ENCODE measurements at places on chromosomes 3 and 15. TPM values are rescaled to one million over a fixed set of nuclear protein-coding genes. Genes with fewer than 3 reads are reported as not detected.
A peak's percentile ranks its signal among the peaks of the same experiment; 100 is the strongest.

C3orf22 gene
- total RNA-seq: not detected

GRCh38 chr3:87298111-87298718 is 21.8 kb upstream of the POU1F1 start:
- no peak for DNase-seq
- no peak overlapping the region for H3K4me3 ChIP-seq
- H3K27me3 ChIP-seq: no peaks in the 10 kb centered on the region
- H3K4me1 ChIP-seq: peaks cover 3% of the 10 kb centered on the region
- H3K36me3 ChIP-seq: no peaks in the 10 kb centered on the region

- H3K27me3 ChIP-seq: no peaks in the 10 kb centered on the region
- no peak overlapping the region for H3K4me3 ChIP-seq
- H3K27ac ChIP-seq: no peak overlapping the region
- H3K4me1 ChIP-seq: no peaks in the 10 kb centered on the region
- DNase-seq: no peak
- H3K36me3 ChIP-seq: no peaks in the 10 kb centered on the region
Observed at GRCh38 chr3:151722856-151723255, 10.9 kb upstream of the AADACL2 start.

- H3K4me1 ChIP-seq: peaks cover 65% of the 10 kb centered on the region
- H3K27ac ChIP-seq: peak overlapping the region; percentile 98
- DNase-seq: no peak
- H3K36me3 ChIP-seq: no peaks in the 10 kb centered on the region
- H3K27me3 ChIP-seq: no peaks in the 10 kb centered on the region
Observed at GRCh38 chr3:16885593-16886302, 993 bp downstream of the PLCL2 start.

RPL4 gene
- 1,508 TPM for total RNA-seq

- H3K4me3 ChIP-seq: no peak overlapping the region
- DNase-seq: no peak
- no peak overlapping the region for H3K27ac ChIP-seq
- no peaks in the 10 kb centered on the region for H3K27me3 ChIP-seq
Observed at GRCh38 chr15:83018436-83018835, 7.0 kb upstream of the C15orf40 start.

DNA sequence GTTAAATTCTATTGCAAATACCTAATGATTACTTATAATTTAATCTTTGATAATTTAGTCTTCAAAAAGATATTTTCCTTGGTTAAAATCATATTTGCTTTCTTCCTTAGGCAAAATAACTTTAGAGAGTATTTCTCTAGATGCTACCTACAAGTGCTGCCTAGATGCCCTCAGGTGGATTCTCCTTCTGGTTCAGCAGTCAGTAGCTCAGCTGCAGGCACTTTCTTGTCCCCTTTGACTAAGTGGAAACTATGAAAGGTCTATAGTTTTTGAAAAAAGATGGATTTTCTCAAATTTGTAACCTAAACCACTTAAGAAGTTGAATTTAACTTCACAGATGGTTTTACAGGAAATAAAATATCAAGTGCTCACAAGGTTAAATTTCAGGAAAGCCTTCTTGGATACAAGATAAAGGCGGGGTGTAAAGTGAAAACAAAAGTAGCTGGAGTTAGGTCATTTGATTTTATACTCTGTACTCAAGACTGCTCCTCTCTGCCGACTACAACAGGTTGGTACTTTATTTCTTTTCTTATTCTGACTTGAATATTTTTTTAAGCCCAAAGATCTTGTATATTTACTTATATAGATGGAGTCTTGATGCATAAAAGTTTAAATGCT is at the start of gene ACKR4:
Gene ACKR4, plus strand, starts transcription at position 455 of the 618 bp plus-strand sequence. CDS start 3,128 bp downstream, outside the sequence.
- peaks cover 9% of the 10 kb centered on the region for H3K36me3 ChIP-seq
- no peak within 1 kb of the TSS for H3K4me3 ChIP-seq
- H3K4me1 ChIP-seq: no peaks in the 10 kb centered on the region

- no peaks in the 10 kb centered on the region for H3K27me3 ChIP-seq
- no peak for DNase-seq
- no peak overlapping the region for H3K27ac ChIP-seq
Observed at GRCh38 chr15:57037548-57037947, 119.1 kb downstream of the TCF12 start.

SNTN gene
- not detected for total RNA-seq

PRKAR2A gene
- 18.6 TPM for total RNA-seq

DNA sequence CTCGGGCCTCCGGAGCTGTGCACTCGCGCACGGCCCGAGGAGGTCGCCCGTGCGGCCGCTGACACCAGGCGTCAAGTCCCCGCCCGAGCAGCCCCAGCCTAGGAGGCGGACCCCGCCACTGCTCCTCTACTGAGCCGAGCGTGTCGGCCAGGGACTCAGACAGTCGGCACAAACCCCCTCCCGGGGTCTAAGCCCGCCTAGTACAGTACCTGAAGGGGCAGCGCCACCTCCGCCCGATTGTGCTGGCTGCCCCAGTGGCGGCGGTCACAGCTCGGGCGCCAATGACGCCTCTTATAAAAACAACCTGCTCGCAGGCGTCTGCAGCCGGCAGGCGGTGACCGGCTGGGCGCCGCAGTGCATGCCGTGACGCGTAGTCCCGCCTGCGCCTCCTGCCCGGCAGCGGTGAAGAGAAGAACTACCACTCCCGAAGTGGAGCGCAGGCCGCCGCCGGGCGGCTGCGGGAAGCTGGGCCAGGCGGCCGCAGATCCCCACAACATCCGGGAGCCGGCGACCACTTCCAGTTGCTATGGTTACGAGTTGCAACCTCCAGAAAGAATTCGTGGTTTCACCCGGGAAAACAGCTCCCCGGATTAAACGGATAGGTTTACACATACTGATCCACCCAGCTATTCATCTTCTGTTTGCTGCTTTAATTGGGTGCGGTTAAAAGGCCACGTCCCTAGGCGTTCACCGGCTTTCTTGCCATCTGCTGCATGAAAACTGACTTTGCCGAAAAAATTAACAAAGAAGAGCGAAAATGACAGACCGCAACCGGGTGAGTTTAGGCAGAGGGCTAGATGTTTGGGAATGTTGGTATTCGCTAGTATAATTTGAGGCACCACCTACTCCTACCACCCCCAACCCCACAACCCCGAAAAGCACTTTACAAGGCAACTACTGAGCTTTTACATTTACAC is at the start of the genes CCPG1 and PIERCE2:
Gene CCPG1, minus strand, starts transcription at position 348 of the 917 bp plus-strand sequence. CDS start 18,935 bp downstream, outside the sequence.
Gene PIERCE2, plus strand, starts transcription at position 484 of the 917 bp plus-strand sequence. Its CDS starts 274 bp downstream, at position 758.
- peak; percentile 99 for DNase-seq
- no peaks in the 10 kb centered on the region for H3K27me3 ChIP-seq
- peak within 1 kb of the TSS; percentile 92 for H3K27ac ChIP-seq
- peaks cover 54% of the 10 kb centered on the region for H3K4me1 ChIP-seq
- no peaks in the 10 kb centered on the region for H3K36me3 ChIP-seq

DNA sequence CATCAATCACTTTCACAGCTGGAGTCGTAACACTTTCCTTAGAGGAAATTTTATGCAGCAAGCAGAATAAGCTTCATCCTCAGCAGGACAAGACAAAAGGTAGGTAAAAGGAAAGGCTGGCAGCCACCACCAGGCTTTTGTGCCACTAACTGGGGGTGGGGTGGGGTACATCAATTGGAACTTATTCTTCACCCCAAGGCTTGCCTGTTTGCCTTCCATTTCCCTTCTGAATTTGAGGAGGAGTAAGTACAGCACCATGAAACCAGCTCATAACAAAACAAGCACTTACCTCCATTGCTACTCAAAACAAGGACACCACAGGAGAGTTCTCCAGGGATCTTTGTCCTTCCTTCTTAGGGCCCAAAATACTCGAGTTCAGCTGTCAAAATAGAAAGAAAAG is 296.8 kb downstream of the ARRDC4 start:
- peaks cover 6% of the 10 kb centered on the region for H3K27me3 ChIP-seq
- H3K27ac ChIP-seq: no peak overlapping the region
- no peaks in the 10 kb centered on the region for H3K4me1 ChIP-seq
- H3K36me3 ChIP-seq: no peaks in the 10 kb centered on the region
- no peak for DNase-seq

- no peak for DNase-seq
- no peaks in the 10 kb centered on the region for H3K36me3 ChIP-seq
- no peak overlapping the region for H3K4me3 ChIP-seq
- H3K4me1 ChIP-seq: no peaks in the 10 kb centered on the region
- no peak overlapping the region for H3K27ac ChIP-seq
Observed at GRCh38 chr15:37638691-37639090, 295.7 kb upstream of the TMCO5A start.

DNA sequence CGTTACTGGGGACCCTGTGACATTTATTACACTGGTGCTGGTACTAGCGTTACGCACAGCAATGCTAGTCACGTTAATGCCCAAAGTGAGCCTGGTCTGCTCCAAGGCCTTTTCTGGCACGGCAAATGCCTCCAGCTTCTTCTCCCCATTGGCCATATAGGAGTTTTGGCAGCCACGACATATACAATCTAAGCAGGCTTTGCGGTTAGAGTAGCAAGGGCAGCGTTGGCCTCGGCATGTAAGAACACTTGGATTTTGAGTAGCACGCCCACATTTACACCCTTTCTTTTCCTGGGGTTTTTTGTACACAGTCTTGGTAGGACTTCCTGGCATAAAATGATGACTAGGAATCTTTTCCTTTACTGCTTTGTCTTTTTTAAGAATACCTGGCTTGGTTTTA is 44.9 kb downstream of the MSL2 start:
- H3K4me1 ChIP-seq: peaks cover 6% of the 10 kb centered on the region
- DNase-seq: no peak
- no peak overlapping the region for H3K27ac ChIP-seq
- H3K4me3 ChIP-seq: no peak overlapping the region
- peaks cover 11% of the 10 kb centered on the region for H3K36me3 ChIP-seq

- no peaks in the 10 kb centered on the region for H3K4me1 ChIP-seq
- no peaks in the 10 kb centered on the region for H3K36me3 ChIP-seq
- DNase-seq: no peak
- H3K4me3 ChIP-seq: no peak overlapping the region
- no peak overlapping the region for H3K27ac ChIP-seq
- no peaks in the 10 kb centered on the region for H3K27me3 ChIP-seq
Observed at GRCh38 chr3:35602395-35602936, 36.9 kb upstream of the ARPP21 start.

- H3K27me3 ChIP-seq: no peaks in the 10 kb centered on the region
- no peaks in the 10 kb centered on the region for H3K4me1 ChIP-seq
- no peak overlapping the region for H3K4me3 ChIP-seq
- H3K27ac ChIP-seq: no peak overlapping the region
- no peak for DNase-seq
Observed at GRCh38 chr3:140695361-140696061, 17.6 kb downstream of the TRIM42 start.

CASR gene
- 0.22 TPM for total RNA-seq

DNA sequence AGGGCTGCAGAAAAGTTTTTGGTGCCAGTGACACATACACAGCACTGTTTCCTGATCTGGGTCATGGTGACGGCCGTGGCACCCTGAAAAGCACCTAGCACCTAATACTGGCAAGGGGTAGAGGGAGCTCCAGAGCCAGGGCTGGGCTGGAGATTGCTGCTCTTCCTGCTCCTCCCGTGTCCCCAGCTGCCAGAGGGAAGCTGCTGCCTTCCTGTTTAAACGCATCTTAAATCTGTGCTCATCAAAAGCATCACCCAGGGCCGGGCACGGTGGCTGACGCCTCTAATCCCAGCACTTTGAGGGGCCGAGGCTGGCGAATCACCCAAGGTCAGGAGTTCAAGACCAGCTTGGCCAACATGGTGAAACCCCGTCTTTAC is 156.7 kb upstream of the MEF2A start:
- DNase-seq: peak; percentile 83
- H3K4me3 ChIP-seq: no peak overlapping the region
- H3K27me3 ChIP-seq: no peaks in the 10 kb centered on the region
- H3K4me1 ChIP-seq: peaks cover 15% of the 10 kb centered on the region
- H3K27ac ChIP-seq: peak overlapping the region; percentile 34
- no peaks in the 10 kb centered on the region for H3K36me3 ChIP-seq

- no peaks in the 10 kb centered on the region for H3K36me3 ChIP-seq
- H3K4me3 ChIP-seq: no peak overlapping the region
- H3K27ac ChIP-seq: no peak overlapping the region
- no peaks in the 10 kb centered on the region for H3K27me3 ChIP-seq
Observed at GRCh38 chr15:53437366-53437765, 322.1 kb downstream of the WDR72 start.

TTLL3 gene
- 134 TPM for total RNA-seq

GRCh38 chr3:42500091-42500490 is 2.4 kb upstream of the VIPR1 start:
- no peaks in the 10 kb centered on the region for H3K36me3 ChIP-seq
- DNase-seq: peak; percentile 59
- peaks cover 25% of the 10 kb centered on the region for H3K4me1 ChIP-seq
- H3K27me3 ChIP-seq: peaks cover 48% of the 10 kb centered on the region

DNA sequence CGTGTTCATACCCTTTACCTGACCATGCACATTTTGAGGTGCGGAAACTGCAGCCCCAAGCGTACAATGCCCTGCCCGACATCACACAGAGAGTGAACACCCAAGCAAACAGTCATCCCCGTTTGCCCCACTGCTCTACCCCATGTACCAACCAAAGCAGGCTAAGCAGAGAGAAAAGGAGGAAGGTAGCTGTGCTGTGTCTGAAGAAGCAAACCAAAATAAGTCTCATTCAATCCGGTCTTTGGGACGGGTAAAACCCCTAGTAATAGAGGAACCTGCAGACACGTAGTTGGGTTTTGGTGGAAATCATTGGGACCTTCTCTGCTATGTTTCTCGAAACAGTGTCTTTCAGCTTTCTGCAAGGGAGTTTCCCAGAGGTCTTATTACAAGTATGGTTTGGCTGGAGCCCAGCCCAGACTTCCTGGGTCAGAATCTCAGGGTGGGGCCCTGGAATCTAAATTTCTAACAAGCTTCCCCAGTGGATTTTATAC is 164.6 kb upstream of the HES1 start:
- H3K4me3 ChIP-seq: no peak overlapping the region
- H3K4me1 ChIP-seq: peaks cover 27% of the 10 kb centered on the region
- H3K27me3 ChIP-seq: no peaks in the 10 kb centered on the region

- no peak overlapping the region for H3K27ac ChIP-seq
- peaks cover 32% of the 10 kb centered on the region for H3K4me1 ChIP-seq
- H3K36me3 ChIP-seq: peaks cover 56% of the 10 kb centered on the region
Observed at GRCh38 chr3:3133500-3133899, 6.8 kb downstream of the TRNT1 start.

GRCh38 chr3:188362405-188362831 is 208.5 kb downstream of the LPP start:
- H3K27me3 ChIP-seq: no peaks in the 10 kb centered on the region
- no peaks in the 10 kb centered on the region for H3K36me3 ChIP-seq

ACKR4 gene
- 1.5 TPM for total RNA-seq

PATL2 gene
- total RNA-seq: 28.3 TPM

DNA sequence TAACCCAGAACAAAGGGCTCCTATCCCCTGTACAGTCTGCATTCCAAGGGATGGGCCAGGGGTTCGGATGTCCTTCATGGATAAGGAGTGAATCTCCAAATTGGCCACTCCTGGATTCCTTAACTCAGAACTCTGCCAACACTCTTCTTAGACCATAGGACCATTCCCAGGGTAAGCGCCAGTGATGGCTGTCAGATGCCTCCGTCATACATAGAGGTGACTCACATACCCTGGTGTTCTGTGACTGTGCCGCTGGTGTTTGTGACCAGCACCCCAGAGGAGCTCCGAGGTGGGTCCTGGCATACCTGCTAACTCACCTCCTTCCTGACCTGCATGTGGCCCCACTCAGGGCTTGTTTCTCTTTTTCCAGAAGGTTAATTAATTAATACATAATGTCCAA is 134.7 kb downstream of the KLF13 start:
- H3K4me3 ChIP-seq: no peak overlapping the region
- no peak overlapping the region for H3K27ac ChIP-seq
- H3K36me3 ChIP-seq: no peaks in the 10 kb centered on the region
- peak; percentile 45 for DNase-seq

Measured in spleen (tissue), 13 donors.